Nucleus accumbens (tissue), 56 donors: ENCODE measurements at places on chromosomes 5 and 9.

DNA sequence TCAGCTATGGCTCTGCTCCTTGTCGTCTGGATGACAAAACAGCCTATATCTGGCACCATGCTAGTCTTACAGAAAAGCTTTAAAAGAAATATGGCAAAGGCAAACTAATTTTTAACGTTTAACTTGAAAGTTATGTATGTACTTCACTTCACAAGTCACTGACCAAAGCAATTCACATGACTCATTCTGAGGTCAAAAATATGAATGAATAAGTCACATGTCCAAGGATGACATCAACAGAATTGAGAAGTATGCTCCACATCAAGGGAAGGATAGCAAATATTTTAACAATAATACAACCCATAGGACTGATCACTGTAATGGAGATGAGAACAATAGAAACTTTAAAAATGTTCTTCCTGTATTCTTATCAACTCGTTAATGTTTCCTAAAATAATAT lies 1072.6 kb upstream of the NUDT12 start:
- no peak for DNase-seq

DNA sequence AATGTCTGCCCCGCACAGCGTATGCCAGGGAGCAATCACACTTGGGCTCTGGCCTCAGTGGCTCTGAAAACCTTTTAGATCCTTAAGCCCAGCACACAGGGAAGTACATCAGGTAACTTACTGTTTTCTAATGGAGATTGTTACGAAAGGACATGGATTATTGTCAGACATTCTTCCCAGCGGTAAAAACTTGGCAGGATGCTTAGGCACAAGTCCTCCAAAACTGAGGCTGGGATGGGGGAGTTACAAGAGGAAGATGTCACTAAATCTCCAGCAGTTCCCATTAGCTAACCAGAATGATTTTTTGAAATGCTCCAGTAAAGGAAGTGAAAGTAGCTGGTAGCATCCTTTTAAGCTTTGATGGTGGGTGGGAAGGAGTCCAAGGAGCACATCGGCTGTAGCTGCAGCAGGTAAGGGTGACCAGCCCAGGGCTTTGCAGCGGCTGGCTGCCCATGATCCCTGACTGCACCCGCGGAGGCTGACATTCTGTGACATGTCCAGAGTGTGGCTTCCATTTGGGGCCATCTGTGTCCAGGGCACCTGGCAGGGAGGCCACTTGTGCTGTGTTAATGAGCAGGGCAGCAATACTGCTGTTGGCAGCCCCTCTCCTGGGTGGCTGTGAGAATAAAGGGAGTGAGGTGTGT lies 165.8 kb downstream of the GADD45G start:
- no peak for DNase-seq

DNA sequence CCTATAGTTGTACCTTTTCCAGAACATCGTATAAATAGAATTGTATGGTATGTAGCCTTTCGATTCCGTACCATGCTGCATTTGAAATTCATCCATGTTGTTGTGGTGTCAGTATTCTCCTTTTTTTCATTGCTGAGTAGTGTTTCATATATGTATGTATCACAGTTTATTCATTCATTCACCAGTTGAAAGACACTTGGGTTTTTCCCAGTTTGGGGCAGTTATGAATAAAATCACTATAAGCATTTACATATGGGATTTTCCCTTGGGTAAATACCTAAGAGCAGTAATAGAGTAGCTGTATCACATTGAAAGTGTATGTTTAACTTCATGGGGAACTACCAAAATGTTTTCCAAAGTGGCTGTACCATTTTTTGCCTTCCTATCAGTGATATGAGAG lies 16.1 kb upstream of the FKTN start:
- no peak for DNase-seq

DNA sequence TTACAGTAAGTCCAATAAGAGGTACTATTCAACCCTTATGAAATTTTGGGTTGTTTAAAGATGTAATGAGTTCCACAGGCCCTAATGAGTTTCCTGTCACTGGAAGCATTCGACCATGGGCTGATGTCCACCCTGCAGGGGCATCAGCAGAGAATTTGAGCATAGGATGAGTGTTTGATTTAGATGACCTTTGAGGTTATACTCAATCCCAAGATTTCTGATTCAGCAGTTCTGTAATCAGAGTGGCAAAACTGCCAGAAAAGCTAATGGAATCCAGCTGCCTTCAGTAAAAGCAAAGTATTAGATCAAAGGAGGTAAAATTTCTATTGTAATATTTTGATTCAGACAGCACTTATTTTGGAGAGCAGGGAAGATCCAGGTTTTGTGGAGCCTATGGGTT lies 68.3 kb downstream of the COX7C start:
- DNase-seq: no peak

GRCh38 chr5:36723912-36724311 lies 117.5 kb downstream of the SLC1A3 start:
- DNase-seq: no peak

- no peak for DNase-seq
Measured at GRCh38 chr5:159184236-159184635, 25.1 kb downstream of the RNF145 start.

DNA sequence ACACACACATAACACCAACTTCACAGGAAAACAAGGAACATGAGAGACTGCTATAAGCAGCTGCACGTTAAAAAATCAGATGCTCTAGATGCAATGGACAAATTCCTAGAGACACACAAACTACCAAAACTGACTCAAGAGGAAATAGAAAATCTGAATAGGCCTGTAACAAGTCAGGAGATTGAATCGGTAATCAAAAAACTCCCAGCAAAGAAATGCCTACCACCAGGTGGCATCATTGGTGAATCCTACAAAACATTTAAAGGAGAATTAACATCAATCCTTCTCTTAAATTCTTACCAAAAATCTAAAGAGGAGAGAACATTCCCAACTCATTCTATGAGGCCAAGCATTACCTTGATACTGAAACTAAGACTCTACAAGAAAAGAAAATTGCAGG lies 54.9 kb downstream of the NDST1 start:
- DNase-seq: no peak

DNA sequence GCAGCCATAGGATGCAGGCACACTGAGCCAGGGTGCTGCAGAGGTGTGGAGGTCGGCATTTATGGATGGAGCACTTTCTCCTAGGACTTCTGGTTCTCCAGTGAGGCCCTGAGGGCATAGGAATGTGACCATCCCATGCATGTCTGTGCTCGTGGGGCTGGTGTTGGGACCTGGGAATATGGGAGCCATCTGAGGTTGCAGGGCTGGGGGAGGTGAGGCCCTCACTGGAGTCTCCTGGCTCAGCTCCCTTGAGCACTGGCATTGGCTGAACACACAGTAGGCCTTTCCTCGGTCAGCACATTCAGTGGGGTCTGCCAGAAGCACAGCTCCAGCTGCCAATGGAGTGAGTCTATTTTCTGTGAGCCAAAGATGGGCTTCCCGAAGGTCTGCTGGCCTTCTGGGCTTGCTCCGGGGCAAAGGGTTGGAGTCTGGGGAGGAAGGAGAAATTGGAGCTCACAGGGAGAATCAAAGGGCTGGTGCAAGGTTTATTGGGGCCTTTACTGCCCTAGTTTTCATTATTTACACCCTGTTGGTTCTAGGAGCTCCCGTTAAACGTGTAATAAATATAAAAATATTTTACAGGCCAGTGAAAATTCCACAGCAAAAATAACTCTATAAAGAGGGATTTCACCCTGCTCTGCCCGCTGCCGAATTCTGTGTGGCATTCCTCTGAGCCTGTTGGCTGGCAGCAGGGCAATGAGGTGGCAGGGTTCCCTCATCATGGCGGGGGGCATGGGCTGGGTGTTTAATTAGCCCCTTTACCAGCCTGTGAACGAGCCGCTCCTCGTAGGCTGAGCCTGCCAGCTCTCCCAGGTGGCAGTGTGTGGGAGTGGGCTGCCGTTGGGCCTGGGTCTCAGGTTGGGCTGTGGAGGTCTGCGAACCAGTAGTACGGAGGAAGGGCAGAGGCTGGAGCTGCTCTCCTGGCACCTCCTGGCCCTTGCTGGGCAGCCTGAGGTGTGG lies 31.6 kb upstream of the PITX1 start:
- no peak for DNase-seq

GRCh38 chr9:13941714-13942113 lies 372.2 kb downstream of the NFIB start:
- no peak for DNase-seq

- DNase-seq: no peak
Measured at GRCh38 chr5:115324021-115324420, 27.6 kb upstream of the CCDC112 start.

DNA sequence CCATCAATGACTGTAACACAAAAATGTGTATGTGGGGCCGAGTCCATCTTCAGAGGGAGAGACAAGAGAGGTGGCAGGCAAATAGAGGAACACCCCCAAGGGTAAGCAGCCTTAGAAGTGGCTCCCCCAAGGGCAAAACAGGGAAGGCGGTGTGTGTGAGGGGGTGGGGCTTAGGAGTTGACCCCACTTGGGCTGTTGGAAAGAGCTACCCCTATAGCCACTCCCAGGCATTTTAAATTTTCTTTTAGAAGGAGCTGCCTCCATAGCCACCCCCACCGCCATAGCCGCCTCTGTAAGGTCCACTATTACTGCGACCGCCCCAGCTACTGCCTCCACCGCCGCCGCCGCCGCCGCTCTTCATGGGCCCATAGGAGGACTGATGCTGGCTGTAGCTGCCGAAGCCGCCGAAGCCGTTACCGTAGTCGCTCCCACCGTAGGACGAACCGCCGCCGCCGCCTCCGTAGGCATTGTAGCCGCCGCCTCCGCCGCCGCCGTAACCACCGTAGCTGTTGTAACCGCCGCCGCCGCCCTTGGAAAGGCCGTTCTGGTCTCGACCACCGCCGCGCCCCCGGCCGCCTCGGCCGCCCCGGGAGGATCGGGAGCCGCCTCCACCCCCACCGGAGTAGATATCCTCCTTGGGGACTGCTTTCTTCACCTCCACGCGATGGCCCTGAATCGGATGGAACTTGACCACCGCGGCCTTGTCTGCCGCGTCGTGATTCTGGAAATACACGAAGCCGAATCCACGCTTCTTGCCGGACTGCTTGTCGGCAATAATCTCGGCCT lies 1.1 kb downstream of the HNRNPA0 start:
- DNase-seq: no peak

DNA sequence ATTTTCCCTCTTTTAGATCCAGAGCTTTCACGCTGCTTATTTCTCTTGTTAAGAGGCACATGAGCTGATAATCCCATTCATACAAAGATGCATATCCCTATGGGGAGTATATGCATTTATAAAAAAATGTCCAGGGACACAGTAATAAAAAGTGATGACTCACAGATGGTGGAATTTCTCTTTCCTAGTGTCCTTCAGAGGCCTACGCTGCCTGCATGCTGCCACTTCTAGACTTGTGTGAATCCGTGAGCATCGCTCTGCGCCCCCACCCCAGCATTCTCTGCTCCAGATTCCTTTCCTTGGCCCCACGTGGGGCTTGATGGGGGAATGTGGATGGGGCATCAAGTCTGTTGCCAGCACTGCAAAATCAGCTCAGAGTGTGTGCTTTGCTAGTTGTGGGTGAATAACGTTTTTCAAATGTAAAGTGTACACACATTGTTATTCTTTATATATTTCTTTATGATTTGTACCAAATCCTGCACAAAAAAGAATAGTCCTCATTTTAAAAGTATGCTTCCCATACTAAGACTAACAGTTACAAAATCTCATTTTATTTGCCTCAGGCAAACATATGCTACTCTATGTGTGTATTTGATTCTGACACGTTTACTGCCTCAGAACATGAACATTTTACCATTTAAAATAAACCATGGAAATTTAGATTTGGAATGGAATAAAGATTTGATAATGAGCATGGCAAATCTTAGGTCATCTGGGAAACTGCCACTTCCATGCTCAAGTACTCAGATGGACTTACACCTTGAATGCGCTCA lies 22.4 kb upstream of the RASGRF2 start:
- DNase-seq: no peak

GRCh38 chr9:81552581-81552991 lies 136.8 kb downstream of the TLE1 start:
- no peak for DNase-seq

GRCh38 chr5:2920312-2920711 lies 168.8 kb upstream of the IRX2 start:
- DNase-seq: no peak

DNA sequence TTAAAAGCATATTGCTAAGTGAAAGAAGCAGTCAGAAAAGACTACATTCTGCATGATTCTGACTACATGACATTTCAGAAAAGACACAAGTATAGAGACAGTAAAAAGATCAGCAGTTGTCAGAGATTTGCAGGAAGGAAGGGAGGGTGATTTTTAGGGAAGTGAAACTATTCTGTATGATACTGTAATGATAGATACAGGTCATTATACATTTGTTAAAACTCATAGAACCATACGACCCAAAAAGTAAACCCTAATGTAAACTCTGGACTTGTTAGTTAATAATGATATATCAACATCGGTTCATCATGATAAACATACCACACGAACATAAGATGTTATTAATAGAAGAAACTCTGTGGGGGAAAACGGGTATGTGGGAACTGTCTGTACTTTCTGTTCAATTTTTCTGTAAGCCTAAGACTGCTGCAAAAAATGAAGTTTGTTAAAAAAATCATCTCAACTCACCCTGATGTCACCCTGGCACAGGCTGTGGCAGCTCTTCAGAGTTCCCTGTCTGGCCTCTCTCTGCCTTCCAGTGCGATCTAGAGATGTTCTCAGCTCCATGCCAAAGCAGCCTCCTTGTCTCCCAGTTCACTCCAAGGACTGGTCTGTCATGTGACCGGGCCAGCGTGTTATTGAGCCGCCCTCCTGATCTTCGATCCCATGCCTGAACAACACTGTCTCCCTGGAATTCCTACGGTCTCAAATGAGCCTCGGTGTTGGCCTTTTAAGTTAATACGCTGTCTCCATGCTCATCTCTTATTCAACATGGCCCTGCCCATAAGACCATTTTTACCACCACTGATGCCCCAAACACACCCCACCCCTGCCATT lies 35.4 kb downstream of the PRLR start:
- no peak for DNase-seq

- no peak for DNase-seq
Measured at GRCh38 chr5:144531188-144531587, 360.5 kb downstream of the KCTD16 start.

GRCh38 chr9:21559402-21560280 lies 77.5 kb upstream of the IFNE start:
- DNase-seq: no peak

DNA sequence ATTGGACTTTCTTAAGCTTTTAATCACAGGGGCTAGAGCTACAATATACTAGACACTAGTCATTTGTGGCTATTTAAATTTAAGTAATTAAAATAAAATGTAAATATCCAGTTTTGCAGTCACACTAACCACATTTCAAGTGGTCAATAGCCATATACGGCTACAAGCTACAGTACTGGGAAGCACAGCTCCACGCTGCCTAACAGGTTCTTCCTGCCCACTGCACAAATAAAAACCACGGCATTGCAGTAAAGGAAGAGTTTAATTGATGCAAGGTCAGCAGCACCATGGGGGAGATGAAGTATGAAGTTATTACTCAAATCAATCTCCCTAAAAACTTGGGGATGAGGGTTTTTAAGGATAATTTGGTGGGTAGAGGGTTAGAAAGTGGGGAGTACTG lies 134.1 kb downstream of the LURAP1L start:
- no peak for DNase-seq

- DNase-seq: no peak
Measured at GRCh38 chr5:72649449-72649848, 142.2 kb upstream of the ZNF366 start.
